ENCODE measurements at places on chromosomes 2 and 18. TPM values are rescaled to one million over a fixed set of nuclear protein-coding genes. Genes with fewer than 3 reads are reported as not detected.

GRCh38 chr2:118858485-118859156 lies 11.2 kb upstream of the EN1 start:
- no peak for DNase-seq
- no peaks in the 10 kb centered on the region for H3K36me3 ChIP-seq
- no peak overlapping the region for H3K4me3 ChIP-seq
- peaks cover 8% of the 10 kb centered on the region for H3K4me1 ChIP-seq
- H3K27me3 ChIP-seq, result peaks cover 80% of the 10 kb centered on the region

DNA sequence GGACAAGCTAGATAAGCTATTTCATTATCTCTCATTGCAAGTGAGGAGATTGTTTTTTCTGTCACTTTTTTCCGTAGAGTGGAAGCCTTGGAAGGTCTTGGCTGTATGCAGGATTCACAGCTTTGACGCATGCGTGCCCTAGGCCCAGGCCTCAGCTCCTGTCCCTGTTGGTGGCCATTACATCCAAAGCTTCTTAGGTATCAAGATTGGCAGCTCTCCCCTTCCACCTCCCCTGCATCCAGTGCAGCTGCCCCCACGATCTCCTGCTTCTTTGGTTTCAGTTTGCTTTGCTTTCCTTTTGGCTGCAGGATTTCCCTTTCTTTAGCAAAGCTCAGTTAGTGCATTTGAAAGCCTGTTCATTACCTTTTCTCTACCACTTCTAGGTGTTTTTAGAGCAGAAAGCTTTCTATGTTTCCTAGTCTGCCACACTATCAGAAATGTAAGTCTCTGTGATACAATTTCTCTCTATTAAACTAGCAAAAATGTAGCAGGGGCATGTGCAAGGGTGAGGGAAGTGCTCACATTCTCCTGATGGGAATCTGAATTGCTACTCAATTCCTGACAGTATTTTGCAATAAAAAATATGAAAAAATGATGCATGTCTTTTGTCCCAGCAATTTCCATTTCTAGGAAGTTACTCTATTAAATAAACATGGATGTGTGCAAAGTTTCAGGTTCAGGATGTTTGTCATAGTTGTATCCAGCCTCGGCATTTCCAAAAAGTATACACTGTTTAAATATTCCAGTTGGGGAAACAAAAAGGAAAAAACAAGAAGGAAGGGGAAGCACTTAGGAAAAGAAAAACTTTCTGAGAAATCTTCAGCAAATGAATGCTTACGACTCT lies 91.2 kb downstream of the LIPG start:
- no peaks in the 10 kb centered on the region for H3K36me3 ChIP-seq
- no peak for DNase-seq

DNA sequence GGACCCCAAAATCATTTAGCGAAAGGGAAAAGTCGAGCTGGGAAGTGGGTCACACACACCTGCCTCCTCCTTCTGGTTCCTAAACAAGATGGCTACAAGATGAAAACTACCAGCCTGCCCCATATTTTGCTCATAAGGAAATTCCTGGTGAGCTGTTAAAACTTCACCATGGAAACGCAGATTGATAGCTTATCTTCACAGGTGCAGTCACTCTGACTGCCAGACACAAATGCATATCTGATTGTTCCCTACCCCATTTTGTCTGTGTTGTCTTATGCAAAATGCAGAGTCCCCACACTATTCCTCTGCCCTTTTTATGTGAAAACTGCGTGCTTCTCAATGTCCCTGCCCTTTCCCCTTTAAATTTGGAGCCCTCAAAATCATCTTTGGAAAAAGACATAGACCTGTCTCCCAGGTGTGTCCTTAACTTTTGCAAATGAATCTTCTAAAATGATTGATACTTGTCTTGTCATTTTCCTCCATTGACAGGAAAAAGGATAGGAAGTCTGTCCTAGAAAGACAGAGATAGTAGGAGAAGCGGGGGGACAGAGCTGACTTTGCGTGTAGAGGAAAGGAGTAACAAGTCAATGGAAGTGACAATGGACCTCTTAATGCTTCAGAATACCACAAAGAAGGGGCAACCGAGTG lies 38.9 kb upstream of the THOC1 start:
- no peak overlapping the region for H3K27ac ChIP-seq
- no peaks in the 10 kb centered on the region for H3K27me3 ChIP-seq
- no peaks in the 10 kb centered on the region for H3K4me1 ChIP-seq

The DOK6 gene
- total RNA-seq, result 1.3 TPM

Measured in breast epithelium (tissue), 4 donors.